ENCODE measurements at places on chromosomes 3 and 15.

GRCh38 chr15:26970712-26971210 lies at the start of gene GABRG3:
TSS of gene GABRG3 (plus strand) at chr15:26971181.
- DNase-seq, result no peak

- DNase-seq, result no peak
Measured at GRCh38 chr15:73910522-73911303, 15.5 kb upstream of the LOXL1 start.

DNA sequence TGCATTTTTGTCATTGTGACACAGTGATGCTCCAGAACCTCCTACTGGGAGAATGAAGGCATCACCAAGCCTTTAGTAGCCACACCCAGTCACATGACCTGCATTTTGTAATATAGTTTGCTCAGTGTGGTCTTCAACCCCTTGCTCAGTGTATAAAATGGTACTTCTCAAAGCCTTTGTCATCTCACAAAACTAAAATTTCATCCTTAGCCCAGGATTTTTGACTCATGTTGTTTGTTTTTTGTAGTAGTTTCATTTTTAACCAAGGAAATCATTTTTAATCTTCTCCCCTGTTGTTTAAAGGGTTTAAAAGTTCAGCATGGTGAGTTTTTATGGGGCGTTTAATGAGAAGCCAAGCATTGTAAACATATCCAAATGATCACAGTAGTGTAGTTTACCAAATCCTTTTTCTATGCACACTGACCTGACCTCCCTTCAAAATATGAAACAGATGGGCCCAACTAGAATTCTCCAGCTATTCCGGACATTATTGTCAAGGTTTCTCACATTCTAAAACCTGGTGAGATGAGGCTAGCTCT lies 123.5 kb upstream of the IL12A start:
- DNase-seq, result peak; percentile 72

GRCh38 chr15:69265347-69265955 lies 33.3 kb upstream of the PAQR5 start:
- DNase-seq, result peak; percentile 54

DNA sequence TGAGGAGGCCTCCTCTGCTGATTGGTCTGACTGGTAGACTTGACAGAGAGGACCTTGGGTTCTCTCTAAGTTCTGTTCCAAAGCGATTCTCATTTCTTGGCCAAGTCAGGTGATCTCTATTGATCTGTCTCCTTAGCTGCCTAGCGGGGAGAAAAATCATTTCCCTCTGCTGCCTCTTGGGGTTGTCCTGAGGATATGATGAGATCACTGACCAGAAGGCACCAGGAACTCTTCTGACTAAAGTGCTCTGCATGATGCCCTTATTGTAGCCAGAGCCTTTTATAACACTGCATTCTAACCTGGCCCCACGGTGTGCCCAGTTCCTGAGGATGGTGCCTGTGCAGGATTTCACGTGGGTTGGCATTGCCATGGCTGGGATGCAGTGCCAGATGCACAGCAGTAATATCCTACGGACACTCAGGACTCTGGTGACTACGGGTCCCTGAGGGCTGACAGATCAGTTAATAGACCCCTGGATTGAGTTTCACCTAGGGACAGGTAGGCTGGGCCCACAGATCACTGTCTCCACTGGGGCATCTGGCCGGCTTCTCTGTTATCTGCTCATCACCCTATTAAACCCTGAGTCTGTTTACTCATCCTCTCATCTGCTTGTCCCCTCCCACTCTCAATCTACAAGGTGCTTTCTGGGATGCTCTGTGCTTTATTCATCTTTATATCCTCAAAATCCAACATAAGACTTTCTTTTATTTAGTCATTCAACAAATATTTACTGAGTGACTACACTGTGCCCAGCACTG lies 3.9 kb upstream of the HEG1 start:
- peak; percentile 55 for DNase-seq

DNA sequence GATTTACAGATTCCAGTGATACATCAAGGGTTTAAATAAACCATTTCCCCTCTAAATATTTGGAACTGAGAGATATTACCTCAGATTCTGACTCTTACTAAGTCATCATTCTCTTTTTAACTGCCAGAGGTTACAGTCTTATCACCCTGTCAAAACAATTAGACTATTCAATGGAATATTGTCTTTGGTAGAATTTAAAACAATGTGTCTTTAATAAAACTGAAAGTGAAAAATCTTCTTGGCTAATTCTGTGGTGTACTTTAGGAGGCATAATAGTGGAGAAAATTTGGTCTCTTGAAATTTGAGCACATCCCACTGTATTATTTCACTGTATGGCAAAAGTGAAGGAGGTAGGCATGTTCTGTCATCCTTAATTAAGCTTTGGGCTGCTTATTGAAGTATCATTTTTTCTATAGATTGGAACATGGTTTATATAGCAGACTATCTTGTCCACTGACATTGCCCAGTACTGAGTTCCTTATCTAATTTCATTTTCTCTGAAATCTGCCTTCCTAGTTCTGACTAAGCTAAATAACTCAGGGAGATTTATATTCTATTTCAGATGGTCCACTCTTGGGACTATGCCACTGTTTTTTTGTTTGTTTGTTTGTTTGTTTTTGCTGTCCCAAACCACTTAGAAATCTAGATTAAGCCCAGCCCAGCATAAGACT lies 48.0 kb upstream of the UTS2B start:
- DNase-seq, result no peak

GRCh38 chr3:181176601-181177000 lies 187.1 kb upstream of the DNAJC19 start:
- DNase-seq, result peak; percentile 53

Data from choroid plexus epithelial cell (primary cell).